ENCODE measurements at places on chromosomes 5 and 9.

DNA sequence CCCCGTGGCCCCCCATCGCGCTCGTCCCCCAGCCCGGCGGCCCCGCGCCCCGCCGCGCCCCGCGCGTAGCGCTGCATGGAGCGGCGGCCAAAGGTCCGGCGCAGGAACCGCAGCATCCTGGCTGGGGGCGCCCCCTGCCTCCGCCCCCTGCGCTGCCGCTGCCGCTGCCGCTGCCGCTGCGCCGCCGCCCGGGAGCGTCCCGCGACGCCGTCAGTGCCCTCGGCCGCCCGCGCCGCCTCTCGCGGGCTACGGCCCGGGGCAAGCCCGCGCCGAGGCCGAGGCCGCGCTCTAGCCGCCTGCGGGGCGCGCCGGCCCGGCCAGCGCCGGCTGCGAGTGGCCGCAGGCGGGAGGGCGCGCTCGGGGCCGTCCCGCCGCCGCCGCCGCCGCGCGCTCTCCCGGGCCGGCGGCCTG is 523 bp downstream of the EPB41L4B start:
- DNase-seq: no peak

- no peak for DNase-seq
Observed at GRCh38 chr5:100758780-100759179, 144.3 kb downstream of the ST8SIA4 start.

GRCh38 chr9:76575761-76576160 is 116.8 kb downstream of the GCNT1 start:
- no peak for DNase-seq

GRCh38 chr5:95779611-95780010 is 42.9 kb downstream of the GLRX start:
- no peak for DNase-seq

- DNase-seq: peak; percentile 47
Observed at GRCh38 chr5:98905857-98906688, 22.7 kb downstream of the CHD1 start.

Data from fibroblast of skin of scalp (primary cell).